ENCODE measurements at places on chromosomes 1 and 21.

DNA sequence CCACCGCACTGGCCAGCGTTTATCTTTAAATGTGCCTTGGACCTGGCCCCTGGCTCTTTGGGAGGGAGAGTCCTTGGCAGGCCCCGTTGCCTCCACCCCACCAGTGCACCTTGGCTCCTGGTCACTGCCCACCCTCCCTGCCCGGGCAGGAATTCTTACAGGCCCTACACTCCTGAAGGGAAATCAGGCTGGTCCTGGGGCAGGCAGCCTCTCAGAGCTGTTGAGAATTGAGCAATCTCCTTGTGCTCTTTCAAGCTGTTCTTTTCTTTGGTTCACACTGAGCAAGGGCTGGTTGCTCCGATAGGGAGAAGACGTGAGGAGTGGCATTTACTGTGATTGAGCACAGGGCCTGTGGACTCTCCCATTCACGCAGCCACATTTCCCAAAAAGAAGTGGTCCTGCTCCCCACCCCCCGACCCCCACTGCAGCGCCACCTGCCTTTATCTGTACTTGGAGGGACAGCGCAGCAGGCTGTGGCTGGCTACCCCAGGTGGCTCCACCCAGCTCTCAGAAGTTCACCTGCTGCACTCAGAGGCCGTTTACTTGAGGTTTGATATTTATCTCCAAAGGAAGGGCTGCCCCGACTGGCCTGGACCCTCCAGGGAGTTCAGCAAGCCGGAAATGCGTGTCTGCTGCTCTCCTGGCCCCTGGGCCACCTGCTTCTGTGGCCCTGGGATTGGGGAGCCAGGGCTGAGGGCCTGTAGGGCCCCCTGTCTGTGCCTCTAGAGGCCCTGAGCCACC, 47.8 kb downstream of the SKI start:
- DNase-seq, result no peak

DNA sequence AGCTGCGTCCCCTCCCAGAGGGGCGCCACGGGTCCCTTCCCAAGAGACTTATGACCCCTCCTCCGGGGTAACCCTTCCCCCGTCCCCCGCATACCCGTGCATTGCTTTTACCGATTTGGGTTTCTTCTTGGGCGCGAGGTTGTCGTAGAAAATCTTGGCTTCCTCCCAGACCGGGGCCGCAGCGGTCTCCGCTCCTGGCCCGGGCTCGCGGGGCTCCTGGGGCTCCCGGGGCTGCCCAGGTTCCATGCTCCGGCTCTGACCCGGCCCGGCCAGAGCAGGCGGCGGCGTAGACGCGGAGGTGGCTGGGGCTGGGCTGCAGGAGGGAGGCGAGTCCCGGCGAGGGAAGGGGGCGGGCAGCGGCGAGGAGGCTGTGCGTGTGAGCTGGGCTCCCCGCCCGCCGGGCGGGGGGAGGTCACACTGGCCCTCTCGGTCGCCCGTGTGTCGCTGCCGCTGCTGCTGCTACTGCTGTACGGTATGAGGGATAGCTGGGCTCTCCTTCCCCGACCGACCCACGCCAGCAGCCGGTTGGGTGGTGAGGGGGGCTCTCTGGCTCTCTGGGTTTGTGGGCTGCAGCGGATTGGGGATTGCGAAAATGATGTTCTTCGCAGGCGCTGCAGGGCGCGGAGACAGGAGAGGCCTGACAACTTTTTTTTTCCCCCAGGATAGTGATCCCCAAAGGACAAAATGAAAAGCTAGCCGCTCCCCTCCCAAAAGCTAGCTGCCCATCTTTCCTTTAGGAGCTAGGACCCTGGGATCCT, at the start of gene NT5C1A:
Gene NT5C1A, minus strand, starts transcription at position 315 of the 758 bp plus-strand sequence. Its CDS starts 69 bp downstream, at position 246.
- peak; percentile 33 for DNase-seq

DNA sequence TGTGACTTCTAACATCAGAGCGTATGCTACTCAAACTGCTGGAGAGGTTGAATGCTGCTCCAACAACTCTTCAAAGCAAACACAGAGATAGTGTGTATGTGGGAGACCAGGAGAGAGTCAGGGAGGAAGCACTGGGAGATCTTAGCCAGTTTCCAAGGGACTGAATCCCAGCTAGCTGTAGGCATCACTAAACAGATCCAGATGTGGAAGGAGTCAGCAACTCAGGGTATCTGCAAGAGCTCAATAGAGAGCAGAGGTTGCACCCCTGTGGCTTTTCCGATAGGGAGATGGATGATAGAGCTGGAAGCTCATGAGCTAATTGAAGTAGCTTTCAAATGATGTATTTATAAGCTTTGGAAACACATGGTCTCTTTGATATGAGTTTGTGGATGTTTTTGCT, 168.9 kb upstream of the HOOK1 start:
- DNase-seq, result no peak

- DNase-seq, result no peak
These were observed 103.2 kb upstream of the SLC25A33 start for GRCh38 chr1:9435854-9436640.

GRCh38 chr1:25598879-25599278, 17.7 kb upstream of the MAN1C1 start:
- no peak for DNase-seq

DNA sequence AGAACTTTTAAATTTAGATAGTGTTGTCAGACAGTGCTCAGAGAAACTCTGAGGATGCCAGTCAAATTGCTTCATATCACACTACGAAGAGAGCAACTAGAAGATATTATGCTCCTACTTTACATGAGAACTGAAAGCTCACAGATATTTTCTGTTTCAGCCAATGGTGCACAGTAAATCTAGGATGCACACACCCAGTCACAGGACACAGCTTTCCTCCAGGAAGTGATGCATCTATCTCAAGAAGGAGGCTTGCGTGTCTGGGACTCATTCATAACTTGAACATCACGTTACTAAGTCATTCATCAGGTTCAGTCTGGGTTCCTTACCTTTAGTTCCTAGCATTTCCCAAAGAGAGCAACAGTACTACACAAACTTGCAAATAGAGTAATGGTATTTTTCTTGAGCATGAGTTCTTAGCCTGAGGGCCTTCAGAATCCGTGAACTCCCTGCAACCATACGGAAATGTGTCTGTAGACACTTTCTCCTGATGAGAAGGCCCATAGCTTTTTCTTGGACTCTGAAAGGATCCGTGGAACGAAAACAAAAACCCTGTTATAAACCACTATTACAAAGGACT, 12.2 kb downstream of the ZNF697 start:
- DNase-seq, result no peak

Data from KBM-7 (cell line).